ENCODE measurements at places on chromosomes 11 and 22.

GRCh38 chr11:67705264-67705663 is 30.8 kb upstream of the ALDH3B2 start:
- peaks cover 32% of the 10 kb centered on the region for H3K4me1 ChIP-seq
- DNase-seq, result no peak
- H3K27me3 ChIP-seq, result peaks cover 19% of the 10 kb centered on the region

GRCh38 chr11:29389793-29390192 is 627.0 kb downstream of the KCNA4 start:
- DNase-seq, result no peak
- peaks cover 4% of the 10 kb centered on the region for H3K27me3 ChIP-seq
- no peak overlapping the region for H3K27ac ChIP-seq
- H3K4me3 ChIP-seq, result no peak overlapping the region

- no peaks in the 10 kb centered on the region for H3K27me3 ChIP-seq
- no peak overlapping the region for H3K27ac ChIP-seq
- peaks cover 7% of the 10 kb centered on the region for H3K36me3 ChIP-seq
- DNase-seq, result peak; percentile 59
- H3K4me1 ChIP-seq, result peaks cover 6% of the 10 kb centered on the region
Measured at GRCh38 chr11:26753723-26754504, 32.1 kb upstream of the SLC5A12 start.

- H3K27ac ChIP-seq, result no peak overlapping the region
- no peaks in the 10 kb centered on the region for H3K36me3 ChIP-seq
- no peaks in the 10 kb centered on the region for H3K27me3 ChIP-seq
- H3K4me1 ChIP-seq, result no peaks in the 10 kb centered on the region
- DNase-seq, result no peak
Measured at GRCh38 chr11:81420668-81421250, 1312.9 kb downstream of the FAM181B start.

- H3K36me3 ChIP-seq, result no peaks in the 10 kb centered on the region
- H3K27ac ChIP-seq, result no peak overlapping the region
- peaks cover 6% of the 10 kb centered on the region for H3K4me1 ChIP-seq
- no peak overlapping the region for H3K4me3 ChIP-seq
Measured at GRCh38 chr11:67045314-67045713, 11.3 kb upstream of the RHOD start.

DNA sequence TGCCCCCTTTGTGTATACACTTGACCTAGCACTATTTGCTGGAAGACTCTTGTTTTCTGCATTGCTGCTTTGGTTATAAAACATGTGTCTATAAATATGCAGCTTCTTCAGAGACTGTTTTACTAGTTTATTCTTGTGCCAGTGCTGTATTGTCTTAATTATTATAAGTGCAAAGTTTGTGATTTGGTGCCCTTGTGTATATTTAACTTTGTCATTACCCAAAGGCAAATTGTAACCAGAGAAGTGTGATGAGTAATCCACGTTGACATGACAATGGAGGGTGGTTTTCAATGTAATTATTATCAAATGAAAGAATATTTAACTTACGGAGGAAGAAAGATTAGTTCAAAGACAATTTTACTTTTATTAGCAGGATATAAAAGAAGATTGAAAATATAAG is 75.0 kb upstream of the PRODH start:
- no peak overlapping the region for H3K4me3 ChIP-seq
- peaks cover 10% of the 10 kb centered on the region for H3K27me3 ChIP-seq
- no peaks in the 10 kb centered on the region for H3K36me3 ChIP-seq
- 0 out of 2 replicates have a peak, but pooled peaks cover 5% of the 10 kb centered on the region for H3K4me1 ChIP-seq
